ENCODE measurements at places on chromosomes 7 and 10. TPM values are rescaled to one million over a fixed set of nuclear protein-coding genes. Genes with fewer than 3 reads are reported as not detected.

DNA sequence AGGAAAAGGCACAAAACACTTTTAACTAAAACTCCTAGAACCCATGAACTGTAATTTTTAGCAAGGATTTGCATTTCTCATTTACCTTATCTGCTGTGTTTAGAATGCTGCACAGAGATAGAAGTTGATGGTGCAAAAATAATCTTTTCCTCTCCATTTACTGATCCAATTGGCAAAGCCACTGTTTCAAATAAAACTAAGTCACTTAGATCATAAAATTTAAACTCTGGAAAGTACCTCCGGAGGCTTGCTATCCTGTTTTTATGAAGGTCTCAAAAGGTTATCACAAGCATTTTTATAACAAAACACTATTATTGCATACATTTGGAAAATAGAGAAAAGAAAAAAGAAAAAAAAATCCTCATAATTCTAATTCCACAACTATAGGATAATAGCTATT, 7.6 kb downstream of the CPA2 start:
- DNase-seq = no peak

- DNase-seq = no peak
Measured at GRCh38 chr10:116465546-116465945, 37.9 kb downstream of the PNLIPRP3 start.

DNA sequence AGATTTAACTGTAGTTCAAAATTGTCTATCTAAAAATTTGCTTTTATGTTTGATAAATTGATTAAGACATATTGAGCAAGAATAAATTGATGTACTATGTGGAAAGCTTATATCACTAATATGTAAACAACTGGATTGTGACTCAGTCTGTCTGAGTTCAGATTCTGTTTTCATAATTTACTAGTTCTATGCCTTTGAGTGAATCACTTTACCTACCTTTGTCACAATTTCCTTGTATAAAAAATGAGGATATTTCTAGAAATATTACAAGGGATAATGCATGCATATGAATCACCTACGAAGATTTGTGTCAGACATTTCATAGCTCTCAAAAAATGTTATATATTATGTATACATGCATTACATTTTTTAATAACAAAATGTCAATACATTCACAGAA, 245.1 kb upstream of the ZWINT start:
- DNase-seq = no peak

Gene NKX6-2
- total RNA-seq = not detected

DNA sequence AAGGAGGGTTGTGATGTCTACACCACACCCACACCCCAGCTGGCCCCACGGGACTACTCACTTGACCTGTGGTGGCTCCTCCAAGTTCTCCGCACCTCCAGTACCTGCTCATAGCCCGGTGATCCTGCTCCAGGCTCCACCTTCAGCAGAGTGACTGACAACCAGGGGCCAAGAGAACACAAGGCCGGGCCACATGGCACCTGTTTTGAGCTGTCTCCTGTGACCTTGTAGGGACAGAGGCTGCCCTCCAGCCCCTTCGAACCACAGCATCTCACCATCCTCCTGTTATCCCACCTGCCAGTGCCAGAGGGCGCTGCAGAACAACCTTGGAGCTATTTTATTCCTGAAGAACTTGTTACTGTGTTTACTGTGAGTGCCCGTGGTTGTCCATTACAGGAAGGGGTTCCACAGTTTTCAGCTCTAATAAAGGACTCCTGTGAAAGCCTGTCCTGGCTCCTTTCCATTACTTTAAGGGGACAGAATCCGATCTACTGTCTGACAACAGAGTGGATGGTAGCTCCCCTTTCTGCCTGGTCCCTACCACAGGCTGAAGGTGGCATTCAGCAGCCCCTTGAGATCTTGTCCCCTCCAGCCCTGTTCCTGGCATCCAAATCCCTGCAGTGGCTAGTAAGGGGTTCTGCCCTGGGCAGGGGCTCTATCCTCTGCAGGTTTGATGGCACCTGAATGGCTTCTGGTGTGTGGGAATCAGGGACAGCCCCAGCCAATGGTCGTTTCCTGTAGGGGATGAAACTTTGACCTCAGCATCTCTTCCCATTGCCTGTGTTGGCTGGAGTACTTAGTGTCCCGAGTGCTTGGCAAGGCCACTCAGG, 50.8 kb downstream of the C10orf120 start:
- no peak for DNase-seq

GRCh38 chr10:119657725-119658124, 6.5 kb downstream of the BAG3 start:
- DNase-seq = no peak

- DNase-seq = no peak
Measured at GRCh38 chr7:126720232-126720631, 532.5 kb downstream of the GRM8 start.

GRCh38 chr7:143042790-143043271, 9.3 kb upstream of the OR6V1 start:
- DNase-seq = no peak

DNA sequence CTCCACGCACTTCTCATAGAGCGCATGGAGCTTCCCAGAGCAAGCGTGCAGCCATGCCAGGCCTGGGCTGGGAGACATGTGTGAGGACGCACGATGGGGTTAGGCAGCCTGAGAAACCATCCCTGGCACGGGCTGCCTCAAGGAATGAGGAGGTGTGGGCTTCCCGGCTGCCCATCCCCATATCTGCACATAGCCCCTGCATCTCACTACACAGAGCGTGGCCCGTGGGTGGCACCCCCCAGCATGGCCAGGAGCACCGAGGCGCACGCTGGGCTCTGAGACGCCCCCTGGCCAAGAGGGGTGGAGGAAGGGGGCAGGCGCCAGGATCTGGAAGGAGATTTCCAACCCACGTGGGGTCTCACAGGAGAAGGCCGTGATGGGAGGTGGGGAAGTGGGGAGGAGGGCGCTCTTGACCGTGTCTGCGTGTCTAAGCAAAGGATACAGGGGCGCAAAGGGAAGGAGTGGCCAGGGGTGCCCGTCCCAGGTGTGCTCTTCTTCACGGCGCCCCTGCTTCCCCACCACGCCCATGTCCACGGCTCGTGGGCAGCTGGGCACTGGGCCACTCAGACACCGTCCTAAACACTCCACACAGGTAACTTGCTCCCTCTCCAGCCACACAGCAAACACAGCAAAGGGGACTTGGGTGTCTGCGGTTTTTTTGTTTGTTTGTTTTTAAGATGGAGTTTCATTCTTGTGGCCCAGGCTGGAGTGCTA, 340.5 kb downstream of the PTPRN2 start:
- DNase-seq = peak; percentile 59

Gene LRRD1
- total RNA-seq = 0.19 TPM

DNA sequence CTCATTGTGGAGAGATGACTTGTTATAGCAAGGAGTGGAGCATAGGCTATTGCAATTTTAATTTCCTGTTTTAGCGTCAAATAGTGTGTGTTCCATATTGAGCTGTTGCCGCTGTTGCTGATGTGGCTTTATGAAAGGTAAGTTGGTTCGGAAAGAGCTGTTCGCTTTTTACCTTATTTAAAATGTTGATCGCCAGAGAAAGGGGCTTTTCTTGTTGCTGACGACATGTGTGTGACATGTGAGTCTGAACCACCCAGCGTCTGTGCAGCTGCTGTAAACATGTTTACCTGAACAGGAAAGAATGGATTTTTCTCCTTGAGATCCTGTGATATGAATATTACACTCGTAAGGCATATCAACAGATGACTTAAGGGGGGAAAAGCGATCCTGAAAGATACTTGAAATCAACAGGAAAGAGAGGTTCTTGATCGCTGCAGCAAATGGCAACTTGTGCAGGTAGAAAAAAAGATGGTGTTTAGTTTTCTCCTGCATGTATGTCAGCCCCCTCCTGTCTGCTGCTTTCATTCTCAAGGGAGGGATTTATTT, 2.5 kb downstream of the ZEB1 start:
- DNase-seq = no peak

Gene AKR1D1
- total RNA-seq = not detected

Gene CDC14C
- not detected for total RNA-seq

DNA sequence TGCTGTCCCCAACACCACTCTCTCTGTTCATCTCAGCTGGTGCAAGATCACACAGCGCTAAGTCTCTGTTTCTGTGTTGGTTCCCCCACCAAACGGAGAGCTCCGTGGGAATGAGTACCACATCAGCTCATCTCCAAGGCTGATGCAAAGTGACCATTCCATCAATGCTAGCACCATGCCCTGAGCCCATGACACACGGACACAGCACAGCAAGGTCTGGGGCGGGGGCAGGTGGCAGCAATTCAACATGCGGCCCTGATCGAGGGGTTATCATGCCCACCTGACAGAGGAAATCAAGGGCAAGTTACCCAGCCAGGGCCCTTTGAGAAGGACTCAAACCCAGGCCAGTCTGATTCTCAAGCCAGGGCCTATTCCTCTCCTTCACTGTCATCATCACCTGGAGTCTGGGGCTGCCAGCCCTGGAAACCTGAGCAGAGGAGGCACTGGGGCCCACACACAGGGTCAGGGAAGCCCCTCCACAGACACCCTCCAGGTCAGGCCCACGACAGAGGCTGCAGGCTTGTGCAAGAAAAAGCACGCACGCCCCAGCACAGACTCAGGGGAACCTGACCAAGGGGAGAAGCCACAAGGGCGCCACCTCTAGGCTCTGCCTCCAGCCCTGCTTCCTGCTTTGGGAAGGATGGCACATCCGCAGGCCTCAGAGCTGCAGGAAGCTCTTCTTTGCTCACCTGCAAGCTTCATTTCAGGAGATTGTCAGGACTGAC, 74.8 kb downstream of the GRID1 start:
- peak; percentile 49 for DNase-seq

Gene DEPP1
- total RNA-seq = 105 TPM

- no peak for DNase-seq
Measured at GRCh38 chr10:99921948-99922347, 87.8 kb downstream of the DNMBP start.

- peak; percentile 61 for DNase-seq
Measured at GRCh38 chr7:47651355-47652317, 69.7 kb upstream of the TNS3 start.

- no peak for DNase-seq
Measured at GRCh38 chr7:35331730-35332678, 78.1 kb upstream of the TBX20 start.

- no peak for DNase-seq
Measured at GRCh38 chr10:59626523-59626869, 83.2 kb downstream of the SLC16A9 start.

DNA sequence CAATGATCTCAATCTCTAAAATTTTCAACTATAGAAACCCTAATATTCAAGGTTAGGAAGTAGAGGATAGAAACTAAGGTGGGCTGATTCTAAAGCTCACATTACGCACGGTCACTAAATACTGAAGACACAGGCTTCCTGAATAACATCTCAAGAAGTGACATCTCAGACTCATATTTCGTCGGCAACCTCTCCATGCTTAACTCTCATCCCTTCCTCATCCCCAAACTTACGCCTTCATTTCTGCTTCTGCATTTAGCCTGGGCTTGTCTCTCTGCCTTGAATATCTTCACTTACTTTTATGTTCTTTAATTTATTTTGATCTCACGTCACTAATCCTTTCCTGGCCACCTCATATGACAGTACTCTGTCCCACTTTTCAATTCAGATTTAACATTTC, 9.2 kb downstream of the PGAM1 start:
- DNase-seq = no peak

DNA sequence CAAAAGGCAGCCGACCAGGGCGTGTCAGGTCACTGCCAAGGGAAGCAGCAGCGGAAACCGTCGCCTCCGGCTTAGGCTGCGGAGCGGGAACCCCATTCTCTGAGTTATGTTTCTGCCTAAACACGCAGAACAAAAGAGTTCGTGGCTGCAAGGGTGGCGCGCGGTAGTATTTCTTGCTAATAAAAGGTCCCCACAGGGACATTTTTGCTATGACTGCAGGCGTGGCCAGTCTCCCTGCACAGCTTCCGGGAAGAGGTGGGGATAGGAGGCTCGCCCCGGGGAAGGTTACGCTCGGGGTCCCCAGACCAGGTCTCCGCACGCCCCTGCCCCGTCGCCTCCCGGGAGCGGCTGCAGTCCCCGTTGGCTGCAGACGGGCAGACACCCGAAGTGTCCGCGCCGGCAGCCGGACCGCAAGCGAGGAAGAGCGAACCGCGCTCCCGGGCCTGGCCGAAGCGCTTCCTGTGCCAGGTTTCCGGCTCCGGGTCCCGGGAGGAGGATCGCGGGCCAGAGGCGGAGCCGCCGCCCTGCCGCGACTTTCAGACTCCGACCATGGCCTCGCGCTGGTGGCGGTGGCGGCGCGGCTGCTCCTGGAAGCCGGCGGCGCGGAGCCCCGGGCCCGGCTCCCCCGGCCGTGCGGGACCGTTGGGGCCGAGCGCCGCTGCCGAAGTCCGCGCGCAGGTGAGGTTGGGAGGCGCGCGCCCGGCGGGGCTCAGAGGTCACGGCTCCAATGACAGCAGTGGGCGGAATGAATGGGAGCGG, at the start of gene PDSS1:
Gene PDSS1 (plus strand): TSS at position 539 of the 759 bp plus-strand sequence. CDS start 11 bp downstream, at position 550.
- peak; percentile 93 for DNase-seq

Gene TMEM196
- total RNA-seq = 3.6 TPM

- DNase-seq = no peak
Measured at GRCh38 chr7:117995850-117996650, 122.8 kb upstream of the CTTNBP2 start.

Gene VIPR2
- total RNA-seq = 7.6 TPM

GRCh38 chr7:80134115-80134535, 506 bp upstream of the GNAI1 start:
- DNase-seq = no peak

DNA sequence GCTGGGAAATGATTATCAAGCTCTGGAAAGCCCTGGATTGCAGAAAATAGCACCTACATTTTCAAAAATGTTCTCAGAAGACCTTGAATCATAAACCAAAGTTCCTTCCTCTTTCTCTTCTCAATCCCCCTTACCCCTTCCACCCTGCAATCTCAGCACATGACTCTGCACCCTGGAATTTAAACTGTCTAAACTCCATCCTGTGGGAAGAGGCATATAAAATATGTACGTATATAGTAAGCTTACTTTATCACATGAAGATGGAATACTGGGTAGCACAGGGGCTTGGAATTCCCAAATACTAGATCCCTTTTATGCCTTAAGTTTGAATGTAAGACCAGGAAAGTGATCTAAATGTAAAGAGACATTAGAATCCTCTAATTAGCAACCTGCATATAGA, 7.7 kb downstream of the AGMO start:
- no peak for DNase-seq

- DNase-seq = peak; percentile 29
Measured at GRCh38 chr10:103500481-103500880, 7.0 kb downstream of the NEURL1 start.

DNA sequence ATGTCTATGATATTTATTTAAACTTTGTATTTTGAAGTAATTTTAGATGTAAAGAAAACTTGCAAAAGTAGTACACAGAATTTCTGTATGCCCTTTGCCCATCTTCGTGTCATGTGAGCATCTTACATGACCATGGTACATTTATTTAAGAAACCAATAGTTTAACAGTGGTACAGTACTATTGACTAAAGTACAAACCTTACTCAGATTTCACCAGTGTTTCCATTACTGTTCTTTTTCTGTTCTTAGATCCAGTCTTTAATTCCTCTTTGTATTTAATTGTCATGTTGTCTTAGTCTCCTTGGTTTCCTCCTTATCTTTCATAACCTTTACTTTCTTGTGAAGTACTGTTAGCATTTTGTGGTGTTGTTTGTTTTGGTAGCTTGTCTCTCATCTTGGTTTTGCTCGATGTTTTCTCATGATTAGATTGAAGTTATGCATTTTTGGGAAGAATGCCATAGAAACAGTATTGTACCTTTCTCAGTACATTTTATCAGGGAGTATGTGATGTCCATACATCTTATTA, 24.1 kb downstream of the TAX1BP1 start:
- no peak for DNase-seq

- DNase-seq = no peak
Measured at GRCh38 chr10:110556296-110556695, 11.2 kb upstream of the SMC3 start.

Gene LEP
- 5.2 TPM for total RNA-seq

Gene PLEKHS1
- total RNA-seq = not detected
